Stimulated activated CD4-positive, alpha-beta T cell treated with anti-CD3 and anti-CD28 coated beads, Interleukin-12 subunit alpha, Interleukin-12 subunit beta, amount 100 ng/mL, for 4 hours (primary cell): ENCODE measurements at places on chromosomes 1 and 21.
A peak's percentile ranks its signal among the peaks of the same experiment; 100 is the strongest.

- DNase-seq = no peak
Measured at GRCh38 chr1:156667610-156667967, 9.6 kb downstream of the NES start.

GRCh38 chr1:222384531-222384930 lies 163.4 kb downstream of the HHIPL2 start:
- no peak for DNase-seq

DNA sequence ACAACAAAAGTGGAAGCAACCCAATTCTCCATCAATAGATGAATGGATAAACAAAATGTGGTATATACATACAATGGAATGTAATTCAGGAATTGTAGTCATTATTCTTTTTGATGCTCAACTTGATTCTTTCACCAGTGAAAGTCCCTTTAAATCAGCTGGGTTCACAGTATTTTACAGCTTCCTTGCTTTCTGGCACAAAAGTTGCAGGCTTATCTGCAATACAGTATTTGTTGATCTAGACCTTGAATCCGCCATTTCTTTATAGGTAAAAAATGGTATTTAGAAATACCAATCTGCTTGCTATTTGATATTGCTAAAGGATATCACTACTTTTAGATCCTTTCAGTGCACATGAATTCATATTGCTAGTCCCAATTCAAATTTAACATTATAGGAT lies 44.7 kb upstream of the ERO1B start:
- no peak for DNase-seq

- no peak for DNase-seq
Measured at GRCh38 chr1:11768821-11769220, 6.8 kb downstream of the C1orf167 start.

GRCh38 chr1:180912801-180913565 lies at the start of gene KIAA1614:
Gene KIAA1614, plus strand, starts transcription at chr1:180912897. Its CDS starts 347 bp downstream, at chr1:180913244.
- no peak for DNase-seq

DNA sequence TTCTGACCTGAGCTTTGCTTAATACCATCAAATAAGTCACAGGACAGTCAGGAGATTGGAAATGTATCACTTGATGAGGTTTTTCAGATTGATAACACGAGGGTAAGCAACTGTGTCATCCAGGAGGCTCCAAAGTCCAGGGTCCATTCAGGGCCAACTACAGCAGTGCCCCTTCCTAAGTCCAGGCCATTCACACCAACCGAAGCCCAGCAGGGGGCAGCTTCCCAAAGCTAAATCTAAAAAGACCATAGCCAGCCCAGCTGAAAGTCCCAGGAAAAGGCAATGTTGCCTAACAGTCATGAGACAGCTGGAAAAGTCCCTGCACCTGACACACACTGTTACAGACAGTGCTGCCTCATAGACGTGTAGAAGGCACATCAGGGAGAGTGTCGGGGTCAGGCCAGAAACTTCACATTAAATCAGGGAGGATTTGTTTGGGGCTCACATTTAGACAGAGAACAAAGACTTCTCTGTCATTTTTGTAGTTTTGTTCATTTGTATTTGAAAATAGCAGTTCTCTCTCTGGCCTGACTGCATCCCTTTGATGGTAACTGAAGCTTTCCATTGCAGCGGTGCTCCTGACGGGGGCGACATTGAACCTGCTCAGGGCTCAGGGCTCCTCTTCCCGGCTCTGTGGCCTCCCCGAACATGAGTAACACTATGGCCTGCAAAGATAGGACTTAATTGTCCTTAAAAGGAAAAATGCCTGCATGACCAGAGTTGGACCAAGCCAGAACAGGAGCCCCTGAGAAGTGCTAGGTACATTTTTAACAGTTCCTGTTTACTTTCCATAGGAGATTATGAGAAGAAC lies 200.4 kb downstream of the NRIP1 start:
- peak; percentile 20 for DNase-seq

DNA sequence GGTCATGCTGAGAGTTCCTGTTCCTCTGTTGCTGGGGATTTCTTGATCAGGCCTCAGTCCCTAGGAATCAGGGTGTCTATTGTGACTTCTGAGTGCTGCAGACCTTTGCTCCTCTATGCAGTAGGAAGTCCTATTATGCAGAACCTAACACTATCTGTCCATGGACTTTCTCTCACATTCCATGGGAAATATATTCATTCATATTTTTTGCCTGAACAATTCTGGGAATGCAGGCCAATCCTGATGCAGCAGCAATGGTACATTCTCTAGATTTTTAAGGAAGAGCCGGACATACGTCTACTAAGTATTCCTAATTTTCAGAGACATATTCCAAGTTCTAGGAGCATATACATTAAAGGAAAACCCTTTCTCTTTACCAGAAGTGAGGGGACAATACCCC lies 61.1 kb upstream of the C1orf87 start:
- no peak for DNase-seq

DNA sequence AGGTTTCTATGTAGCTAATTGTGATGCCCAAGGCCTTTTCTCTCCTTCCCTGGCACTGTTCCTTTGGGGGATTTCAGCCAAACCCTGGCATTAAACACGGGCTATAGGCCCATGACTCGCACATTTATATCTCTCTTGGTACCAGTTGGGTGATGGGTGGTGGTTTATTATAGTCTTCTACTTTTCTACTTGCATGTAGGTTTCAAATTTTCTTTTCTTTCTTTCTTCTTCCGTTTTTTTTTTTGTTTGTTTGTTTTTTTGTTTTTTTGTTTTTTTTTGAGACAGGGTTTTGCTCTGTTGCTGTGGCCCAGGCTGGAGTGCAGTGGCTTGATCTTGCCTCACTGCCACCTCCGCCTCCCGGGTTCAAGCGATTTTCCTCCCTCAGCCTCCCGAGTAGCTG lies 1.1 kb downstream of the IL10RB start:
- DNase-seq = no peak

GRCh38 chr1:178870944-178871343 lies at the start of gene ANGPTL1:
Gene ANGPTL1, minus strand, starts transcription at chr1:178871077. Its CDS starts 5,301 bp downstream, at chr1:178865776.
- no peak for DNase-seq

- DNase-seq = no peak
Measured at GRCh38 chr1:153293851-153294250, 18.9 kb downstream of the PGLYRP3 start.

- DNase-seq = no peak
Measured at GRCh38 chr1:107246775-107247345, 106.0 kb downstream of the NTNG1 start.

DNA sequence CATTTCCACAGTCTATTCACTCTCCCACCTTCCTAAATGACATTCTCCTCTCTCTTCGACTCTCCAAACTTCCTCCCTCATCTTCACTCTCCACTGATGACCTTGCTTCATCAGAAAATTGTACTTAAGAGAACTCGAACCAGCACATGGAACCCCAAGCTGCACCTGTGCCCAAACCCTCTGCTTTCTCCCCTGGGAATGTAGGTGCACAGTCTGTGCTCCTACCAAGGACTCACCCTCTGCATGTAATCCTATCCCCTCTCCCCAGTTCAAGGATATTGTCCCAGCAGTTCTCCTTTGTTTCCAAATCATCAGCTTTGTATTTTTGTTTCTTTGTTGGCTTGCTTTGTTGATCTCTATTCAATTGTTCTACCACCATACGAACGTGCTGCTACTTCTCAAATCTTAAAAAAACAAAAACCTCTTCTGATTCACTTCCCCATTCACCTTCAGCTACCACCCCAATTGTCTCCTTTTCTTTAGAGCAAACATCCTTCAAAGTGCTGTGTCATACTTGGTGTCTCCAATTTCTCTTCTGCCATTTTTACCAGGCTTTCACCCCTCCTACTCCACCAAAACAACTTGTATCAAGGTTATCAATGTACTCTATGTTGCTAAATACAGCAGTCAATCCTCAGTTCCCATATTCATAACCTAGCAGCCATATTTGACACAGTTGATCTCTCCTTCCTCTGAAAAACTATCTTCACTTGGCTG lies 26.8 kb downstream of the RAB3B start:
- no peak for DNase-seq

DNA sequence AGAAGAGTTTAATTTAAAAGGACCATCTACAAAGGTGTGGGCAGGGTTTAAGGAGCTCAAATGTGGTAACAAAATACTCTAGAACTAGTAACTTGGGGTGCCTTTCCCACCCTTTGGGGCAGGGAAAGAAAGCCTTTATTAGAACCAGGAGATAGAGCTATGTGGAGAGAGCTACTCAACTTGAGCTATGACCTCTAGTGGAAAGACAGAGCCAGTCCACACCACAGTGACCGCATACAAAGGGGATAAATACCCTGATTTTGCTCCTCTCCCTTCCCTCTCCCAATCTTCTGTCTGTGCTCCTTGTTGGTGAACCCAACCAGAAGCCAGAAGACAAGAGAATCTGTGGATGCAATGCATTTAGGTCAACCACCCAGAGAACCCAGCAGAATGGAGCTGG lies 54.4 kb upstream of the JAK1 start:
- DNase-seq = no peak

DNA sequence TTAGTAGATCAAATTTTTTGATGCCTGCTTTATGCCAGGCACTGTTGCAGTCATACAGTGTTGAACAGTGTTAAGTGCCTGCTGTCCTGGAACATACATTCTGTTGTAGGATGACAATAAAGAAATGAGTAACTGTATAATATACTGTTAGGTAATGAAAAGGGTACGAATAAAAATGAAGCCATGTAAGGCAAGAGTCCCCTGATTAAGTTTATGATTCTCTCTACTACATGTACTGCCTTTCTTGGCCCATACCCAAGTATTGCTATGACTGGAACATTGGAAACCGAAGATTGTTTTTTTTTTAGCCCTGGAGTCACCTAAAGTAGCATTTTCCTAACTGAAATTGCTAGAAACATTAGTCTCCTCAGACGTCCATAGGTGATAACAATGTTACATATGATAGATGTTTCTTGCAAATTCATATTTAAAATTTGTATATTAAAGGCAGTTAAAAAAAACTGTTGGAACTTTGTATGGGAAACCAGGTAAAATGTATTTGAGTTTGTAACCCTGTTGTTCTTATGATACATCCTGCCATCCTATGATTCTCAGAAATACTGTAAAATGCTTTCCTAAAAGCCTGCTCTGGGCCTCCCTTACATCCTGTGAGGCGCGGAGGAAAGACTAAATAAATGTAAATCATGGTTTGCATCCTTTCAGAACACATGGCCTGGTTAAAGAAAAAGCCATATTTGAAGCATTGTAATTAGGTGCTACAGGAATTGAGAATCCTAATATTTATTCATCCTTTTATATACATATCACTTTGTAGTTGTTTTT lies 5.8 kb downstream of the ATP5PB start:
- no peak for DNase-seq

- DNase-seq = no peak
Measured at GRCh38 chr21:15967661-15968060, 237.9 kb downstream of the USP25 start.

GRCh38 chr1:229579059-229579673 lies 20.7 kb upstream of the ABCB10 start:
- no peak for DNase-seq

DNA sequence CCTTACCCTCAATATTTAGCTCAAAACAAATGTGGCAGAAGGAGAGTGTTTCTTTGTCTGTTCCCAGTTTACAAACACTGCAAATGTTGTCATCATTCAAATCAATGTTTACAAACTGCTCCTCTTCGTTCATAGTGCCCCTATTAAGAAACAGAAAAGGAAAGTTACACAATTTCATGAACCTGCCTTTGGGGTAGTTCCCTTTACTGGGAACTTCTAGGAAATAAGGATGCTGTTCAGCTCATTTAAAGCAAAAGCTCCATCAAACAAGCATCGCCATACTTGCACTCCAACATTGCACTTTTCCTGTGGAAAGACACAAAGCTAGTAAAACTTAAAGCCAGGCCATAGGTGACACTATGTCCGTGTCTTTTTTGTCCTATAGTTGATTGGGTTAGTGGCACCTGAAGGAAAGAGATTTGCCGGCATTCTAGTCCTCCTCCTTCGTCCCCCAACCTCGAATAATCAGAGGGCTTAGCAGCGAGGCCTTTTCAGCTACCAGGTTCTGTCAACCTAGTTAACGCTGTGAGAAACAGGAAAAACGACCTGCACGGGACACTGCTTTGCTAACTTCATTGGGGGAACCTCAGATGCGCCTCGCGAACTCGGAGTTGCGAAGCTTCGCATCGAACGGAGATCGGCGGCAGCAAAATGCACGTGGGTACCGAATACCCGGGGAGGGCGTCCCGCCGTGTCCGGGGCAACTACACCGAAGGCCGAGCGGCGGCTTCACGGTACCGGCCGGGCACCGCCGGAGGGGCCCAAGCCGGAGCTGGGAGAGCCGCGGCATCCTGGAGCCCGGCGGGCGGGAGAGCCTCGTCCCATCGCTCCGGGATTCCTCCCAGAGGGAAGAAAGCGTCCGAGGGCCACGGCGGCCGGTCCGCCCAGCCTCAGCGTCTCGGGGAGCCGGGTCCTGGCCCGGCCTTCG lies 706 bp downstream of the C21orf91 start:
- peak; percentile 33 for DNase-seq

DNA sequence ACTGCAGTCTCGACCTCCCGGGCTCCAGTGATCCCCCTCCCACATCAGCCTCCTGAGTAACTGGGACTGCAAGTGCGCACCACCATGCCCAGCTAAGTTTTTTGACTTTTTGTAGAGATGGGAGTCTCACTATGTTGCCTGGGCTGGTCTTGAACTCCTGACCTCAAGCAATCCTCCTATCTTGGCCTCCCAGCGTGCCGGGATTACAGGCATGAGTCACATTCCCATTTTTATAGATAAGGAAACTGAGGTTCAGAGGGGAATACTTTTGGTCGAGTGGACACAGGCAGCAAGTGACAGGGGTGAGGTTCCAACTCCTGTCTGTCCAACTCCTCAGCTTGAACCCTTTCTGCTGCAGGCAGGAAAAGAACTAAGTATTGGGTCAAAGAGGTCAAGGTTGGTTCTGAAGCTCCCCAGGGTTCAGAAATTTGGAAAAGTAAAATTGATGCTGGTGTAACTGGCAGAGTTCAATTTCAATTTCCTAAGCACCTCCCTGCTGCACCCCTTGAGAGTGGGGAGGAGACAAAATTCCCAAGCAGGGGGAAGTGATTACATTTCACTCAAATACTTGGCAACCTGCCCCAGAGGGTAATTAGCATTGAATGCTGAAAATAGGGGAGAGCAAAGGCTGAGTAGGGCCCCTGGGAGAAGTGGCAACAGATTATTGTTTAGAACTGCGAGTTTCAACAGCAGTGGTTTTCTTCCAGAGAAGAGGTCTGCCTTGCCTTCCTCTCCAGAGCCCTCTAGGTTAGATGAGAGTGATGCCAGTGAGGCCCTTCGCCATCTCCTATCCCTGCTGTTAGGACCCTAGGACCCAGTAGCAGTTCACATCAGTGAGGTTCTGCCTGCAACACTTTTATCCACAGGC lies 17.5 kb upstream of the ALPL start:
- no peak for DNase-seq

DNA sequence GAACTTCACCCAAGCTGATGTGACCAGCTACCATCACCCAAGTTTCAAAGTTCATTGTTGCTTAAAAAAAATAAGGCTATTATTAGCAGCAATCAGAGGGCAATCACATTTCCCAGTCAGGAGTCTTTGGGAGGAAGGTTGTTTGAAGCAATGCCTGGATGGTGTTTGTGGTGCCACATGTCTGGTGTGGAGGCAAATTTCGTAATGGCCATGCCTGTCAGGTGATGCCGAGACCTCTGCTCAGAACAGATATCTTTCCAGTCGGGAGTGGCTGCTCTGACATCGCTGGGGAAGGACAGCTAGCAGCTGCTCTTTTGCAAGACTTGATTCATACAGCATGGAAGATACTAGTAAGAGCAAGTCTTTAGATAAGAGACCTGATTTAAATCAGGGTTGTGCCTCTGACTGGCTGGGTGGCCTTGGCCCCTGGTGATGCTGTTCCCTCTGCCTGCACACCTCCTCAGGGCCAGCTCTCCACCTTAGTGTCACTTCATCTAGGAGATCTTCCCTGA lies 187.8 kb upstream of the JUN start:
- no peak for DNase-seq

- no peak for DNase-seq
Measured at GRCh38 chr1:90726425-90726985, 9.4 kb upstream of the BARHL2 start.

GRCh38 chr1:41762251-41762650 lies 156.5 kb downstream of the HIVEP3 start:
- no peak for DNase-seq
